Lower leg skin (tissue), 4 donors: ENCODE measurements at places on chromosomes 2 and 18. TPM values are rescaled to one million over a fixed set of nuclear protein-coding genes. Genes with fewer than 3 reads are reported as not detected.

- no peak for DNase-seq
These were observed 80.8 kb downstream of the GAREM1 start for GRCh38 chr18:32389858-32390257.

Gene TUBB8B
- total RNA-seq = not detected

DNA sequence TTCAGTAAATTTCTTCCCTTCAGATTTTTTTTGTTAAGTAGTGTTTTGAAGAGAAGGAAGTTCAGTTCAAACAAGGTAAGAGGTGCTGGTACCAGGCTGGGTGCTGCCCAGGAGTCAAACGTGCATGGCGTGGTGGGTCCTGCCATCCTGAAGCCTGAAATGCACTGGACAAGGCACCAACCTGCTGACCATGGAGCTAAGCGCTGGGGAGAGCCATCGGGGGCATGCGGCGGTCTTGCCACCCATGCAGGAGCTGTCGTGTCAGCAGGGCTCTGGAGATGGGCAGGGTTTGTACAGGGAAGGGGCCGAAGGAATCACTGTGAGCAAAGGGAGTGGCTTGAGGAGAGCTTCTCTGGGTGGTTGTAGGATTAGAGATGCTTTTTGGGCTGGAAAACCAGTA, 126.6 kb downstream of the GBX2 start:
- no peak for DNase-seq

DNA sequence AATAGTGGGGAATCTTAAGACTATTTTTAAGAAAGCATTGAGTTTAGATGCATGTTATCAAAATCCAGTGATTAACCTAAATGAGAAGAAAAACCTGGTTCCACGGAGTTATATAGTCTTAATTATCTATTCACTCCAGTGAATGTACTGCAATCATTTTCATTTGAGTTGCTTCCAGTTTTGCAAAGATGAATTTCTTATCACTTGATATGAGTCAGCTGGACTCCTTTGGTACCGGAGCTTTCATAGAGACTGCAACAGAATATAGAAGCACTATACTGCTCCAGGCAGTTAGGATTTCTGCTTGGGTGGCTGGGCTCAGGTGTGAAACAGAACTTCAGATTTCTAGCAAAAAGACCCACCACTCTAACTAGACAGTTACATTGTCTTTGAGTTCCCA, 92.2 kb upstream of the NFU1 start:
- DNase-seq = no peak

- DNase-seq = no peak
These were observed 31.0 kb downstream of the RBM43 start for GRCh38 chr2:151230627-151231140.

Gene IWS1
- 22.7 TPM for total RNA-seq
